Testis (tissue), 5 donors: ENCODE measurements at places on chromosomes 3 and 15. TPM values are rescaled to one million over a fixed set of nuclear protein-coding genes. Genes with fewer than 3 reads are reported as not detected.

The ATP10A gene
- 26.5 TPM for total RNA-seq

The KNG1 gene
- 0.43 TPM for total RNA-seq

The LRRC49 gene
- total RNA-seq = 35.4 TPM

The LTK gene
- total RNA-seq = 3.7 TPM

The ISG20 gene
- 6.8 TPM for total RNA-seq

The SLC28A2 gene
- total RNA-seq = 0.81 TPM
